ENCODE measurements at places on chromosomes 2 and 18.

DNA sequence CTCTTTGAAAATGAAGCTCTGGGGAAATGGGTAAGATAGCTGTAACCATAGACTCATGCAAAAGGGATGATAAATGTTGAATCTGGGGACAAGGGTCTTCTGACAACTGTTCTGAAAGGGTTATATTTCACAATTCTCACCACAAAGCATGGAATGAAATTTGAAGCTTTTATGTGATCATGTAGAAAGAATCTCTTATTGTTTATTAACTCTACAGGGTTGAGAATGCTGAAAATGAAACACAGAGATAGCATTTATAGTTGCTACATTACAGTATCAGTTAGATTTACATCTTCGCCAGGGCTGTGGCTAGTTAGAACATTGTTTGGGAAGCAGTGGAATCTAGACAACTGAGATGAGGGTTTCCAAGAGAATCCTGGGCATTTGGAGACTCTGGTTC, 97.4 kb upstream of the LHCGR start:
- DNase-seq: no peak

- no peak for DNase-seq
Measured at GRCh38 chr18:48782381-48782861, 168.3 kb downstream of the SMAD7 start.

DNA sequence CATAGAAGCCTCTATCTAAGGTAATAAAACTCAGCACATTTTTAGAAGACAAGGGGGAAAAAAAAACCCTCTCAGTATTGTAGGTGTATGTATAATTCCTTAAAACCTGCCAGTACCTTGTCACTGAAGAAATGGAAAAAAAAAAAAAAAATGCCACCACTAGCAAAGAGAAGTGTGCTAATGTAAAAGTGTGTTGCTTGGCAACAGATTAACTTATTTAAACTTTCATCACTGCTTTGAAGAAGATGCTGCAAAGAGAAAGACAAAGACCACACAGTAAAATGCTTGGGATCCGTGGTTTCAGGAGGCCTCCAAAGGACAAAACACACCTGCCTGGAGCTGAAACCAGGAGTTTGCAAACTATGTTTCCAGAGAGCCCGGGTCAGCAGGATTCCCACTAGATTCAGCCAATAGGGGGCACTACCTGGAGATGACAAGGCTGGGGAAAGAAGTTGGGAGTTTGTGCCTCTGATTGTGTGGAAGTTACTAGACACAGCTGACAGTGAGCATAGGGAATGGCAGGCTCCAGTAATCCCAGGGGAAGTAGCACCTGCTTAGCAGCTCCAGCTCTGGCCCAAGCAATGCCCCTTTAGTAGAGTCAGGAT, 169.1 kb upstream of the TRIB2 start:
- no peak for DNase-seq

- DNase-seq: peak; percentile 22
Measured at GRCh38 chr18:47754311-47755101, 176.0 kb downstream of the SMAD2 start.

GRCh38 chr2:221602938-221603337, 30.8 kb upstream of the EPHA4 start:
- DNase-seq: no peak

DNA sequence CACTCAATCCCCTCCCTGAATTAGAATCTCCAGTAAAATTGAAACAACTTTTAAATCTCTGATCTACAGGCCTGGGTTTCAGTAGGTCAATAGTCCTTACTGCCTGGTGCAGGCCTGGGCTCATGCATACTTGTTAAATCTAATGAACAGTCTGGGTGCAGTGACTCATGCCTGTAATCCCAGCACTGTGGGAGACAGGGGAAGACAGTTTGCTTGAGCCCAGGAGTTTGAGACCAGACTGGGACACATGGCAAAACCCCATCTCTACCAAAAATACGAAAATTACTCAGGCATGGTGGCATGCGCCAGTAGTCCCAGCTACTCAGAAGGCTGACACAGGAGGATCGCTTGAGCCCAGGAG, 94.7 kb upstream of the SP3 start:
- no peak for DNase-seq
